RWPE1 (cell line): ENCODE measurements at places on chromosomes 3 and 15.

DNA sequence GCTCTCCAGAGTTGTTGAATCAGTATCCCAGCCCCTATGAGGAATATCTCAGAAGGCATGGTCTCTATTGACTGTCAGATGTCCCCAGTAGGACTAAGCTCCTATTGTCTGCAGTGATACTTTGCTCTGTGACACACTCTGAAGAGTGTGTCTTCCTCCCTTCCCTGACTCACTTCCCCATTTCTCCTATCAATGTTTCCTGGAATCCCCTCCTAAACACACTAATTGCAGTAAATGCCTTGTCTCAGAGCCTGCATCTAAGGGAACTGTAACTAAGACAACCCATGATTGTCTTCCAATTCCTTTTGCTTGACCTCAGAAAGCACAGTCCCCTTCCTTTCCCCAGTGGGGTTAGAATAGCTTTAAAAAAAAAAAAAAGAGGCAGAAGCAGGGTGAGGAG, 397.3 kb upstream of the PROK2 start:
- no peak for DNase-seq

- no peak for DNase-seq
Measured at GRCh38 chr3:61887206-61887605, 325.8 kb downstream of the PTPRG start.

GRCh38 chr15:40430271-40430805, 10.4 kb upstream of the BAHD1 start:
- no peak for DNase-seq

GRCh38 chr3:55012091-55012490, 84.2 kb upstream of the LRTM1 start:
- DNase-seq = no peak

- no peak for DNase-seq
Measured at GRCh38 chr3:4571690-4572334, 78.7 kb downstream of the ITPR1 start.
